NCI-H2029 treated with DMSO at 0.1 percent for 48 hours (cell line): ENCODE measurements at places on chromosomes 12 and 14.

DNA sequence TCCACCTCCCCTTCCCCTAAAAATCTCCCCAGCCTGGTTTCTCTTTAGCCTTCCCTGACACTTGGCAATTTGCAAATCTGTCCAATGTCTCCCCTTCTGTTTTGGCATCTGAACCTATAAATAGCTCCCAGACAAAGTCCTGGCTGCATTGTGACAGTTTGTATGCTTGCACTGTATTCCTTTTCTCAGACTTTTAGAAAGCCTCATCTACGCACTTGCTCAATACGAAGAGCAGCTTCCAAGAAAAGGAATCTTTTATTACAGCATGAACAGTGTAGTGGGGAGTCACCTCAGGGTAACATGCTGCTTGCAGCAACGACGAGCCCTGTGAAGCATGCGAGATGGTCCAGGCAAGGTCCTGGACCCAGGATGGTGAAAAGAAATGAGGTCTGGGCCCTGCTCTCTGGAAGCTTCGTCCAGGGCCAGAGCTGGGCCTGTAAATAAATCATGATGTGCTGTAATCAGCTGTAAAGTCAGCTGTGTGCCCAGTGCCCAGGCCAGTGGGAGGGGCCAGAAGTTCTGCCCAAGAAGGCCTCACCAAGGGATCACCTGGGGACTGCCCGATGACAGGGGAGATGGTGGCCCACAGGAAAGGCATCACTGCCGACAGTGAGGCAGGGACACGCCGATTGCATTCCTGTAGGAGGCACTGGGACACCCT, 88.3 kb downstream of the RIN3 start:
- DNase-seq = no peak

GRCh38 chr12:99444859-99445316, 202.7 kb upstream of the GARIN6 start:
- no peak for DNase-seq

DNA sequence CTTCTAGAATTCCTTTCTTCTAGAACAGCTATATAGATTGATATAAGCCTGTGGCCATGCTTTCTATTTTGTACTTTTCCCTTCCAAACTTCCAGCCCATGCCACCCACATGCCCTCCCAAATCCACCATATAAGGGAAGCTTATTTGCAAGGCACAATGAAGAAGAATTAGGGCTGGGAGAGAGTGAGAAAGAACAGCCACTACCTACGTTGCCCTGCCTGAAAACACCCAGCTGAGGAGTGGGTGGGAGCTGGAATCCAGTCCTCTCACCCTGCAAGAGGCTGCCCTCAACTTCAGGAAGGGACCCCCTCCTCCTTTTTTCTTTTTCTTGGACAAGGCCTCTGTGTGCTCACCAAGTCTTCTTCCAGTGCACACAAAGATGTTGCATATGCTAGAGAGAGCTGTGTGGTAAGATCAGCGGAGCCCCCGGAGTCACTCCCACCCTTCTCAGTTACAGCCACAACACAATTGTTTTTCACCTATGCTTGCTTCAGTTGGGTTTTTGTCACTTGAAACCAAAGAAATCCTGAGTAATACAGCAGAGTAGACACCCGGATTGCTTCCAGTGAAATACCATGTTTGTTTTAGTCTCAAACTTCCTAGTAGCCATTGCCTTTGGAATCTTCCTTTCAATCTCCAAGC, 38.8 kb downstream of the CDKL1 start:
- no peak for DNase-seq

GRCh38 chr12:131349397-131350127, 361.3 kb upstream of the SFSWAP start:
- DNase-seq = no peak

GRCh38 chr12:19833775-19834501, 394.6 kb downstream of the AEBP2 start:
- no peak for DNase-seq

GRCh38 chr14:103398427-103399195, 13.4 kb downstream of the MARK3 start:
- no peak for DNase-seq

DNA sequence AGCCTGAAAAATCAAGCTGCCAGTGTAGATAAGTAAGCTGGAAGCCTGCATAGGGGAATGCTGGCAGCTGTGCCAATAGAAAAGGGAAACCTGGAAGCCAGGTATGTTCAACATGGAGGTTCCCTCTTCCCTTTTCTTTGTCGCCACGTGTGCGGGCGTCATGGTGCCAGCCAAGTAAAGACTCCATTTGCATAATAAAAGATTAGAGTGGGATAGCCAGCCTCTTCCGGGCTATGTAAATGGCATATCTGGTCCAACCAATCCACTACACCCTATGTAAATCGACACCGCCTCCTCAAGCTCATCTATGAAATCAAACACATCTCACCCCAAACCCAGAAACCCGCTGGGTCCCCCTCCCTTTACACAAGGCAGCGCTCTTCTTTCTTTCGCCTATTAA, 5.6 kb upstream of the ADGRD1 start:
- DNase-seq = peak; percentile 43
